NCI-H187 (cell line): ENCODE measurements at places on chromosomes 5 and 9.

DNA sequence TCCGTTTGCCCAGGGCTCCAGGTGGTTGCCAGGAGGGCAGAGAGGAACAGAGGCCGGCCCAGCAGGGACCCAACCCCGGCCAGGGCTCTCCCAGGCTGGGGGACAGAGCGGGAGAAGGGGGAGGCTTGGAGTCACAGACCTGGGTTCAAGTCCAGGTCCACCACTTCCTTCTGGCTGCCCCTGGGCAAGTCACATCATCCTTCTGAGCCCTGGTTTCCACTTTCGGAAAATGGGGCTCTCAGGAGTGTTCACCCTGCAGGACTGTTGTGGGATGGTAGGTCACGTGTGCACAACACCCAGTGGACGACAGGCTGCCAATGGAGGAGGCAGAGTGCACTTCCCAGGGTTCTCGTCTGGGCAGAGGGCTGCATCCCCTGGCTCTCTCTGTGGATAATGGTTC lies 245.4 kb downstream of the PBX3 start:
- no peak for DNase-seq

GRCh38 chr9:97406620-97407177 lies 5.2 kb upstream of the TDRD7 start:
- no peak for DNase-seq

- DNase-seq = peak; percentile 2
Observed at GRCh38 chr5:94968507-94969095, 316.3 kb downstream of the MCTP1 start.

DNA sequence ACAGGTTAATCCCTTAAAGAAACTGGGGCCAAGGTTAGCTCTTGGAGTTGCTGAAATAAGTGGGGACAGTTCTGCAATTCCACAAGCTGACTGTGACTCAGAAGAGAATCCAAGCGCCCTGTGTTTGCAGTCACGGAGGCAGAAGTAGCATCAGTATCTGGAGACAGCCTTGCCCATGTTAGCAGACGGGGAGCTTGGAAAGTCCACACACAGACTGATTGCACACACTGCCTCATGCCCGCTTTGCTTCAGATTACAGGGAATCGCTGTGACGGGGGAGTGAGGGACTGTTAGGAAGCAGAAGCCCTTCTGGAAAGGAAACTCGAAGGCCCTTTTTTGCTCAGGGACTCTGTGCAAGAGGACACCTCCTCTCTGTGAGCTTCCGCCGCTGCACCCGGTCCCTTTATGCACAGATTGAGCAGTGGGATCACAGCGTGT lies 30.9 kb upstream of the PPP1R26 start:
- DNase-seq = no peak

DNA sequence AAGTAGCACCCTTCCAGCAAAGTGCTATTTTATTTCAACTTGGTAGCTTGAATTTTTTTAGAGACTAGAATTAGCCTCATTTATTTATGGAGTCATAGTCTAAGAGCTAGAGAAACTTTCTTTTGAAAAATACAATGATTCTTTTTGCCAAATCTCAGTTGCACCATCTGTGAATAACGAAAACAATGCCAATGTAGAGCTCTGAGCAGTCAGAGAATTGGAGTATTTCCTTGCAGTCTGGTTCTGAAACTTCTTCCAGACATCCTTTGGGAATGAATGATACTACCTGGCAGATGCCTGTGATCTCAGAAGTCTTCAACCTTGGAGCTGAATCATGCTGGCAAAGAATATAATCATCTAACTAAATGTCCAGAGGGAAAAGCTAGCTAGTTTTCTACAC lies 511.5 kb upstream of the CYLC2 start:
- no peak for DNase-seq

DNA sequence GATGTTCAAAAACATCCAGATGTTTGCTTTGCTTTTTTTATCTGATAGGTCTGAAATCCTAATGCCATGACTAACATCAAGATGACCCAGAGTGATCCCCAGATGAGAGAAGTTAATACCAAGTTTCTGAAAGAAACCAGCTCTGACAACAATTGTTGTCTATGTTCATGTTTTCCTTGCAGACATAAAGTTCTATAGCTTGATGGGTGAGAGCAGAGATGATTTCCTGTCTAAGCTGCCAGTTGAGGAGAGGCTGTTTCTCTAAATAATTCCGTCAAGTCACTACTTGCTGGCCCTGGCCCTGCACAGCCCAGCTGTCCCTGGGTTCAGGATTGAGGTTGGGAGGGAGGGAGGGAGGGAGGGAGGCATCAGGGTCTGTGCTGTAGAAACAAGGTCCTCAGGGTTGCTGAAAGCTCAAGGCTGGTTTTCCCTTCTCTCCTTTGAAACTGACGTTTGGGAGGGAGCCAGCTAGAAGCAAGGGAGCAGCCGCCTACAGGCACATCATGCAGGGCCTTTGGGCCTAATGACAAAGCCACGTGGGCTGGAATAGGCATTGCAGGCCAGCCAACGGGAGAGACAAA lies 3.9 kb downstream of the SPARC start:
- no peak for DNase-seq

DNA sequence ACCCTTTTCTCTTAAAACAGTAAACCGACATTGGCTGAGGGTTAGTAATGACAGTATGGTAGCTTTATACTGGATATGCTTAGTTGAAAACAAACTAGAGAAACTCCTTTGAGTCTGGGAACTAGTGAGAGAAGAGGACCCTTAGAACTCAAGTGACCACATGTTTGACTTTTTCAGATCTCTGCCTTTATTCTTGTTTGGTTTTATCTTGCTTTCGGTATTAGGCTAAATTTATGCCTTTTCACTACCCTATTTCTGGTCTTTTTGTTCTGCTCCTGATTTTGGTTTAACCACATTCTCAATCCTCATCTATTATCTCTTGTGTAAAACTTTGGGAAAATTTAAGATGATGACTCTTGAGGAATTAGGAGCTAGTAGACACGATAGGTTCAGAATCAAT lies 11.0 kb downstream of the SNAPC3 start:
- no peak for DNase-seq

DNA sequence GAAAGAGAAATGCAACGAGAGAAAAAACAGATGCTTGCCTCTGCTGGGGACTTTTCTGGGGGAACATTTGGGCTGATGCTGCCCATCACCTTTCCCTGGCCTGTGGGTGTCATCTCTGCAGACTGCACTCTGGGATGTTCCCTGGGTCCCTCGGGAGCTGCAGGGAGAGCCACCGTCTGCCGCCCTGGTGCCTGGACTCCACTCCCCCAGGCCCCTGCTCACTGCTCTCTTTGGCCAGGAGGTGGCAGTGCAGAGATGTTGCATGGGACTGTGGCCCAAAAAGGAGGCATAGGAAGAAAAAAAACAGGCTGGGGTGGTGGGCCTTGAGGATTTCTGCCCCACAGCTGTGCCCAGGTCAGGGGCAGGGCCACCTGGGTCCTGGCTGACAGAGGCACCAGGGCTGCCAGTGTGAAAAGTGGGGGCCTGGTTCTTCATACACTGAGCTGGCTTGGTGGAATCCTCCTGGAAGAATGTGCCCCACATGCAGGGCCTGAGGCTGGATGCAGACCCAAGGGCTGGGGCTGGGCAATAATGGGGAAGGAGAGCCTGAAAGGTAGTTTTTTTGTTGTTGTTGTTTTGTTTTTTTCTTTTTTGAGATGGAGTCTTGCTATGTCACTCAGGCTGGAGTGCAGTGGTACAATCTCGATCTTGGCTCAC lies 353.6 kb downstream of the SLIT3 start:
- no peak for DNase-seq

DNA sequence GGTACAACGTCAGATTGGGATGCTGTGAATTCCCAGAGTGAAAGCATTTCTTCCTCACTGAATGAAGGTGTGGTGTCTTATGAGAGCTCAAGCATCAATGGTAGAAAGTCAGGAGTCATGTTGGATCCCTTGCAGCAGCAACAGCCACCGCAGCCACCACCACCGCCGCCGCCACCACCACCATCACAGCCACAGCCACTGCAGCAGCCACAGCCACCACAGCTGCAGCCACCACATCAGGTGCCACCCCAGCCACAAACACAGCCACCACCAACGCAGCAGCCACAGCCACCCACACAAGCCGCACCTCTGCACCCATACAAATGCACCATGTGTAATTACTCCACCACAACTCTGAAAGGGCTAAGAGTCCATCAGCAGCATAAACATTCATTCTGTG lies 62.4 kb downstream of the ZNF462 start:
- DNase-seq = no peak

DNA sequence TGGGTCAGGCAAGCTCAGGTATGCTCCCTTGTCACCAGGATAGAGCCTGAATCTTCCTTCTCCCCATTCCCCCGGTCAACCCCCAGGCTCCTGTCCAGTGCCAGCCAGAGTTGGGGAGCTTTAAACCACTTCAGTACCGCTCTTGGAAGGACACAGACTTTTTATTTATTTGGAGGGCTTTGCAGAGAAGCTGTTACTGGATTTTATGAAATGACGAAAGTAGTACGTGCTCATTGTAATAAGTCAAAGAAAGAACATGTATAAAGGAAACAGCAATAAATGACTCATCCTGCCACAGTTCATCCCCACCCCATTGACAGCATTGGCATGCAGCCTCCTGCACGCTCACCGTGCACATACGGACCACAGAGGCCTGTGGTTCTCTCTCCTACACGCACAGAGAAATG lies 230.3 kb downstream of the AUH start:
- no peak for DNase-seq

GRCh38 chr9:133141833-133142595 lies 21.0 kb upstream of the RALGDS start:
- DNase-seq = no peak

DNA sequence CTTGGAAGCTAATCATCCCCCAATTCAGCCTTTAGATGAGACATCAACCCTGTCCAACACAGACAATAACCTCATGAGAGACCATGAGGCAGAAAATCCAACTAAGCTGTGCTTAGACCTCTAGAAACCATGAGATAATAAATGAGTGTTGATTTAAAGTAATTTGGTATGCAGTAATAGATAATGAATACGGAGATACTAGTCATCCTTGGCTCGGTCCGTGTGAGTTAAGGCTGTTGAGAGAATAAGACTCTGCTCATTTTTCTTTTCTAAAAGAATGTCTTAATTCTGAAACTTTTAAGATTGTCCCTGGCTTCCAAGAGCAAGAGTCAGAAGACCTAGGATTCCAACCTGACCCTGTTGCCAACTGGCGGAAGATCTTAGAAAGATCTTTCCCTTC lies 6.1 kb downstream of the TNC start:
- no peak for DNase-seq

GRCh38 chr5:90168399-90168798 lies 241.2 kb downstream of the CETN3 start:
- no peak for DNase-seq

DNA sequence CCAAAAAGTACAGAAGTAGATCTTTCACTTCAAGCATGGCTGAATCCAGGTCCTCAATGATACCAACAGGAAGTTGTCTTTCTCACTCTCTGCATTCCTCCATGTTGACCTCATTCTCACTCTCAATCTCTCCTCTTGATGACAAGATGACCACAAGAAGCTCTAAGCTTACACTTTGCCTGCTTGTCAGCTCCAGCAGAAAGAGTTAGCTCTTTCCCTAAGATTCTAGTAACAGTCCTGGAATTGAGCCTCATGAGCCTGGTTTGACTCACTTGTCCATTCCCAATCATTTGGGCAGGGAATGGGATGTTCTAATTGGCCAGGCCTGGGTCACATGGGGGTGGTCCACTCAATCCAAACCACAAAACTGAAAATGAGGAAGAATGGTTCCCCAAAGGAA lies 3.3 kb upstream of the CLTA start:
- DNase-seq = no peak

- DNase-seq = no peak
Observed at GRCh38 chr5:18491349-18491748, 857.1 kb downstream of the TAF11L14 start.

DNA sequence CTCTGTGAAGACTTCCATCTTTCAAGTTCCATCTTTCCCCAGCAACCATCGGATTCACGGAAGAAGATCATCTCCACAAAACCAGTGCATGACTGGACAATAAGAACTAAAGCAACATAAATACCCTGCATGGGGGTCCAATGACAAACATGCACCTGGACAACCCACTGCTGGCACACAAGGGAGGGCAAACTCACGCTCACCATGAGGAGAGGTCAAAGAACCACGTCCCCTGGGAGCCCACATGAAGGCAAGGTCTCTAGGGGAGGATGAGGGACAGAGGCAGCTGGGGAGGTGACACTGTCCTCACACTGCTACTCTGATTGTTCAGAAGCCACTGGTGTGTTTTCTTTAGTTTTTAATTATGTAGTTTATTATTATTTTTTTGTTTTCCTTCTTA lies 190.8 kb downstream of the MED10 start:
- no peak for DNase-seq

GRCh38 chr9:68747043-68747533 lies 42.0 kb downstream of the PIP5K1B start:
- no peak for DNase-seq

- no peak for DNase-seq
Observed at GRCh38 chr5:50406877-50407276, 34.2 kb downstream of the EMB start.

GRCh38 chr5:131393498-131393968 lies 129.7 kb downstream of the CDC42SE2 start:
- DNase-seq = no peak

DNA sequence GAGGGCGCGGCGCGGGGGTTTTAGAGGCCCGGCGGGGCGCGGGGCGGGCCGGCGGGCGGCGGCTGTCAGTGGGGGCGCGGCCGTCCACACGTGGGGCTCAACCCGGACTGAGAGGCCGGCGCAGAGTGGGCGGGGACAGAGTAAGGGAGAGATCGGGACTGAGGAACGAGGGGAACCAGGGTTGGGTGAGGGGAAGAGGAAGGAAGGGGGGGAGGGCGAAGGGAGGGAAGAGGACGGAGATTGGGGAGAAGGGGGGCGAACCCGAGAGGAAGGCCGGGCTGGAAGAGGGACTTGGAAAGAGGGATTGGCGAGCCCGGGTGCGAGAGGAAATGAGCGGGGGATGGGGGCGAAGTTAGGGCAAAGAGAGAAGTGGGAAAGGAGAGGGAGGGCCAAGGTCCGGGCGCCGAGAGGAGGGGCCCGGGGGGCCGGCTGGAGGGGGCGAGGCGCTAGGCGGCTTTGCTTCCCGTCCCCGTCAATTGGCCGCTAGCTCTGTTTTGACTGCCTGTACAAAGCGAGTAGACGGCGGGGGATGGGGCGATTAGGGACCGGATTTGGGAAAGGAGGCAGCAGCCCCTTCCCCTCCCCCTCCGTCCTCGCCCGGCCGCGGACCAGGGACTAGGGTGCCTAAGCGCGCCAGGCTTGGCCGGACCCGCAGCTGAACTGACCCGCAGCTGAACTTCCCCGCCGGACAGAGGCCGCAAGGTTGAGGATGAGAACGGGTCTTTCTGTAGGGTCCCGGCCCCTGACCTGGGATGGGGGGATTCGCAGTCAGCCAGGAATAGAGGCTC lies 399 bp upstream of the FBN2 start:
- DNase-seq = no peak

DNA sequence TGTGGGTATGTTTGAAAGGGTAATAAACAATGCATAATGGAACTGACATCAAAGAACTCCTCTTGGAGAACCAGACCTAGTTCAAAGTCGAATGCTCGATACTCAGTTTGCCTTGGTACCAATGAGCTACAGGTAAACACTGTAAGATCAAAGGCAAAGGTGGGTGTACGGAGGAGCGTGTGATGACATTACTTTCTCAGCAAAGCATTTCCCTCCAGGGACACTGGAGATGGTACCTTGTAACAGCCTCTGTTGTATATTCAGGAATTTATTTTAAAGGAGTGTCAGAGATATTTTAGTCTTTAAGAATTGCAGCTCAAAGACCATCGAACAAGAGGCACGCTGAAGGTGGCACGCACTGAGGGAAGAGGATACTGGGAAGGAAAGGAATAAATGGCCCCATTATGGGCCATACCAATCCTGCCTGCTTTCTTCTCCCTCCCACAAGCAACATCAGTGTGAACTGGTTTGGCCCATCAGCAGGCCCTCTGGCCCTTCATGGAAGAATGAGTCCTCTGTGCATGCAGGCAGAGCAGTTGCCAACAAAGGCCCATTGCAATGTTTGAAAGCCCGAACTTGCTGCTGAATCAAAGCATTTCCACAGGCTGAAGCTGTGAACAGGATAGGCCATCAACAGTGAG lies 410.2 kb downstream of the ACTL7B start:
- DNase-seq = no peak
